ENCODE measurements at places on chromosomes 13 and 19.

DNA sequence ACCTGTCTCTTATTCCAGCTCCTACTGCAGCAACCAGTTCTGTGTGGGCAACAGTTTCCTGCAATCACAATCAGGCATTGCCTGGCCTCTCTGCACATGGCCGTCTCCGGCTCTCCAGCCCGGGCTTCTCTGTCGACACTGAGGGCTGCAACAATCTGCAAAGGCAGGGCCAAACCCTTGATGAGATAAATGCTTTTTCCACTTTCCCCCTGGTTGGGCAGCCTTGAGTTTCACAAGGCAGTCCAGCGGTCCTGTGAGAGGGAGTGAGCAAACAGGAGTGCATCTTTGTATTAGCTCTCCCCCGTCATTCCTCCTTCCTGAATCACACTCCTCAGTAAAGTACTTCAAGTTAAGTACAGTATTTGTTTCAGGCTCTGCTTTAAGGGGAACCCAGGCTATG lies 40.7 kb upstream of the VWA8 start:
- DNase-seq: peak; percentile 73

- DNase-seq: peak; percentile 48
These were observed 32.2 kb downstream of the GP6 start for GRCh38 chr19:55005684-55006488.

- no peak for DNase-seq
These were observed 179.1 kb upstream of the MIR17HG start for GRCh38 chr13:91168386-91168711.

- DNase-seq: peak; percentile 66
These were observed 325.4 kb upstream of the TSHZ3 start for GRCh38 chr19:31674503-31675192.

- DNase-seq: no peak
These were observed 34.7 kb downstream of the PHF11 start for GRCh38 chr13:49530457-49530856.

GRCh38 chr13:66353664-66354063 lies 876.5 kb downstream of the PCDH9 start:
- peak; percentile 41 for DNase-seq

- DNase-seq: peak; percentile 22
These were observed 20.8 kb downstream of the NOVA2 start for GRCh38 chr19:45952686-45953505.

DNA sequence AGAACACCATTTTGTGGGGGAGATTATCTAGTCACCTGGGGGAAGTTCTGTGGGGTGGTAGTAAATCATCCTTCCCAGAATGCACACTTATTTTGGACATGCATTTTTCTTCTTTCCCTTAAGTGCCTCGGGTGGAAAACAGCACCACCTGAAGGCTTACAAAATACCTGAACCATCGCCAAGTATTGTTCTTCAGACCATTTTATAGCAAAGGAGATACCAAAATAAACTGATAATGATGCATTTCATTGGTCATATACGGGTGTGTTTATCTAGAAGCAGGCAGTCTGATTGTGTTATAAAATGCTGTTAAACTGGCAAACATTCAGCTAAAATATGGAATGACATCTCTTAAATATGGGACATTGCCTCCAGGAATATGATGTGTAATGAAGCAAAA lies 1034.7 kb downstream of the SLITRK1 start:
- no peak for DNase-seq

DNA sequence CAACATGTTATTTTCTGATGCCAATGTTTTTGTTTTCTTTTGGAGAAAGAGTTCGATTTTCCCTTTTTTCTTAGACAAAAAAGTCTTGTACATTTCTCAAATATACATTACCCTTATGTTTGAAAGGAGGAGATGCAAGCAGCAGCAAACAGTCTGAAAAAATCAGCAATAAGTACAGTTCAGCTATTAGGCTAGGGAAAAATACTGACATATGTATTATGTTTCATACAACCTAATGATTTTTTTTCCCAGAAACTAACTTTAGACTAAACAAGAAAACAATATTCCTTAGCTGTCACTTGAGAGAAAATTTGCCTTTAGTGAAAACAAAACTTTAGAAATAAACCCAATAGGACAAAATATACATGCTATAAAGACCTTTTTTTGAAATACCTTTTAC lies 1223.5 kb downstream of the SLITRK1 start:
- DNase-seq: no peak

DNA sequence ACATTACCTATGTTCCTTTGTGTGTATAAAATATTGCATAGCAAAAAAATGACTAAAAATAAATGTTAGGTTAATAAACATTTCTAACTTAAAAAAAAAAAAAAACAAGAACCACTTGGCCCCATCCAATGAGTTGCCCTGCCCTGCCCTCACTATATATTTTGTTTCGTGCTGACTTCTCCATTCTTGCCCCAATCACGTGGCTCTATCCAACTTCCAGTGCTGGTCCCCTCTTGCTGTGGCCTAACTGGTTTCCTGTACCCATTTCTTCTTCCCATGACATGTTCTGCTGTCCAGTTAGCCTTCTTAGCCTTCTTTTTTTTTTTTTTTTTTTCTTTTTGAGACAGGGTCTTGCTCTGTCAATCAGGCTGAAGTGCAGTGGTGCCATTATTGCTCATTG lies 151.6 kb downstream of the FOXO1 start:
- no peak for DNase-seq

- DNase-seq: peak; percentile 99
These were observed 1.2 kb upstream of the GPX4 start for GRCh38 chr19:1102407-1103131.

- DNase-seq: no peak
These were observed 18.5 kb upstream of the VSTM2B start for GRCh38 chr19:29507081-29507860.

DNA sequence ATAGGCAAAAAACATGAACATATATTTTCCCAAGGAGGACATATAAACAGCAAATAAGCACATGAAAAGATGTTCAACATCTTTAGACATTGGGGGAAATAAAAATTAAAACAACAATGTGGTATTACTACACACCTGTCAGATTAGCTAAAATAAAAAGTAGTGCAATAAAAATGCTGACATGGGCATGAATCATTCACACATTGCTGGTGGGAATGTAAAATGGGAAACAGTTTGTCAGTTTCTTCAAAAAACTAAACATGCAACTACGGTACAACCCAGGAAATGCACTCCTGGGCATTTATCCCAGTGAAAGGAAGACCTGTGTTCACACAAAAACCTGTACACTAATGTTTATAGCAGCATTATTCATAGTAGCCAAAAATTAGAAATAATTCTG lies 5.3 kb upstream of the SUCLA2 start:
- DNase-seq: no peak

- DNase-seq: no peak
These were observed 130.1 kb downstream of the ZDHHC20 start for GRCh38 chr13:21328836-21329477.

GRCh38 chr19:10503002-10503789 lies at the start of gene KEAP1:
Gene KEAP1 (minus strand): TSS chr19:10503356. CDS start chr19:10500033, 3,323 bp downstream.
- peak; percentile 35 for DNase-seq

DNA sequence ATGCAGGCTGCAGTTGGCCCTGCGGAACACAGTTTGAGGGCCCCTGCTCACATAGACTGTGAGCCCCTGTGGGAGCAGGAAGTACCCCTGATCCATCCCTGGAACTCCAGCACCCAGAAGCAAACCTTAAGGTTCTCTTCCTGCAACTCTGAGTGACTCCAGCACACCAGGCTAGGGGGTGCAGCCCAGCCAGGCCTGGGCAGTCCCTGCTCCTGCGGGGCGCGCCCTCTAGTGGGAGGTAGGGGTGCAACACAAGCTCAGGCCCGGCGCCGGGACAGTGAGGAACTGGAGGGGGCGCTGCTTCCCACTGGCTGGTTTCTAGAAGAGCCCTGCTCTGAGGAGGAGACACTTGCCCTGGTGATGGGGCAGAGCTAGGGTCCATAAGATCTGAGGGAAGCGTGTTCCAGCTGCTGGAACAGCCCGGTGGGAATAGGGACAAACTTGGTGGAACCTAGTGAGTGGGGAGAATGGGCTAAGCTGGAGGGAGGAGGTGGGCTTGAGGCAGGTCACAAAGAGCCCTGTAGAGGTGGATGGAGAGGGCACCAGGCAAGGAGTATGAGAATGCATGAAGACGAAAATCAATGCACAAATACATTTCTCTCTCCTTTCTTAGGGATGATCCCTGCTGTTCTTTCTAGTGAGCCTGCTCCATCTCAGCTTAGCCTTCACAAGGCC lies 5.0 kb downstream of the ZSCAN5A start:
- DNase-seq: peak; percentile 9

- DNase-seq: no peak
These were observed 25.7 kb downstream of the CEBPG start for GRCh38 chr19:33399081-33399744.

DNA sequence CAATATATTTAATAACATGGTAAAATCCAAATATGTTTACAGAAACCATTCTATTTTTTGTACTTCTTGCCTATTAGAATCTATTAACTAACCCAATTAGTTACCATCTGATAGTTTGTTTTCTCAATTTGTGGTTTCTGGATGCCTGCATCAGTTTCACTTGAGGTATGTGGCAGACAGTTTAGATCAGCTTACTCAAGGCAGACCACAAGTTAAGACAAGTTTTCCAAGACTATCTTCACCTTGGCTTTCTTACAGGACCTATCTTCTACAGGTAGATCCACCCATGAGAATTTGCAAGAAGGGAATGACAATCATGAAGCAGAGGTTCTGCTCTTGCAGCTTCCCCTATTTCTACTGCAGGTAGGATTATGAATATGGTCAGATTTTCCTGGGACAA lies 458.6 kb downstream of the DACH1 start:
- DNase-seq: no peak

GRCh38 chr13:98771838-98772611 lies 19.6 kb upstream of the SLC15A1 start:
- DNase-seq: no peak

DNA sequence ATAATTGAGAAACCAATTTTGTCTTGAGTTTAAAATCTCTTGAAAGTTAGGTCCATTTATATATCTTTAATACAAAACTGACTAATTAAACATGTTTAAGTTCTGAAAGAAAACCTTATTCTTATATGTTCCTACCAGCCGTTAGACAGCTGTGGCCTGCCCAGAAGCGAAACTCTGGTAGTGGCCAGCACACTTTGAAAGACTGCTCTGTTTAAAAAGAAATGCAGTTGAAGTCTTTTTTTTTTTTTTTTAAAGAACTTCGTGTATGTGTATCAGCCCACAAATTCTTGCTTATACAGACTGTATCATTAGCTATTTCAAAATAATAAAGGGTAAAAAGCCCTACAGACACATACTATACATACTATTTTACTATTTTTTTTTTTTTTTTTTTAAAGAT lies 34.0 kb downstream of the KCTD4 start:
- no peak for DNase-seq

- no peak for DNase-seq
These were observed 56.5 kb downstream of the VAV1 start for GRCh38 chr19:6828698-6829633.

DNA sequence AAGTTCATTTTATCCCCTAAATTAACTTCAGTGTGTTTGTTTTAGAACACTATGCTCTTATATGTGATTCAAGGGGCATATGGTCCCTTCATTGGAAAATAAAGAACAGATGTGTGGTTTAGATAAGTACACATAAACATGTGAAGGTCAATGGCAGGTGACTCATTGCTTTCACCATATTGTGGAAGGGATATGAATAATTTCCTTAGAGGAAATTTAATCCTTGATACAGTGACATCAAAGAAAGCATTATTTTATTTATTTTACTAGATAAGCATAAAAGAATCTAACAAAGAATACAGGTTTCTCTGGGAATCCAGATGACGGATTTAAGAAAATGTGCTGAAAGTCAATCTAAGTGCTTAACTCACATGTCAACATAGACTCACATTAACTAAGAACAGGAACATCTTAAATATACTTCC lies 373.5 kb downstream of the KCTD12 start:
- DNase-seq: peak; percentile 97

- DNase-seq: peak; percentile 93
These were observed 44.5 kb downstream of the ACTN4 start for GRCh38 chr19:38691938-38692457.

- no peak for DNase-seq
These were observed 94.6 kb upstream of the DIAPH3 start for GRCh38 chr13:60258349-60258748.

GRCh38 chr19:29439021-29439420 lies 86.8 kb upstream of the VSTM2B start:
- no peak for DNase-seq

GRCh38 chr13:98221234-98221633 lies 44.2 kb upstream of the RNF113B start:
- DNase-seq: no peak

GRCh38 chr13:47508527-47509228 lies 492.4 kb downstream of the SUCLA2 start:
- DNase-seq: no peak

GRCh38 chr13:74210693-74211393 lies 76.6 kb upstream of the KLF12 start:
- peak; percentile 94 for DNase-seq

GRCh38 chr13:43478211-43478610 lies 308.6 kb downstream of the ENOX1 start:
- DNase-seq: no peak

- no peak for DNase-seq
These were observed 65.5 kb downstream of the TBC1D4 start for GRCh38 chr13:75416327-75417011.

DNA sequence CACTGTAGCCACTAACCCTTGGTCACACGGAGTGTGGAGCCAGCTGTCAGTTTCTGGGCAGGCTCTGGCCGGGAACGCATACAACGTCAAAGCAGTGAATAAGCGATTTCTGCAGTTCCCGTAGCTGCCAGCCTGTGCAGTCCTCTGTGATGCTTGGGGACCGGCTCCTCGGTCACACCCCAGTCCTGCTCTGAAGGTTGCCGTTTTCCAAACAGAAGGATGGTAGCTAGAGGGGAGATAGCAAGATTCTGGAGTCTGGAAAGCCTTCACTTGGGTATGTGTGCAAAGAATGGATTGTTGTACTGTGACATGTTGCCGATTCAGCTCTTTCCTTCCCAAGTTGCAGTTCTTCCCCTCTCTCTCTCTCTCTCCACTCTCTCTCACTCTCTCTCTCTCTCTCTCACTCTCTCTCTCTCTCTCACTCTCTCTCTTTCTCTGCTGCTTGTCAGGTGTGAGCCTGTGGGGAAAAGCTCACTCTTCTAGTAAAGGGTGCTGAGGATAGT lies 38.7 kb upstream of the C1QTNF9 start:
- DNase-seq: peak; percentile 61

GRCh38 chr13:44044547-44045179 lies 165.0 kb downstream of the LACC1 start:
- peak; percentile 61 for DNase-seq

DNA sequence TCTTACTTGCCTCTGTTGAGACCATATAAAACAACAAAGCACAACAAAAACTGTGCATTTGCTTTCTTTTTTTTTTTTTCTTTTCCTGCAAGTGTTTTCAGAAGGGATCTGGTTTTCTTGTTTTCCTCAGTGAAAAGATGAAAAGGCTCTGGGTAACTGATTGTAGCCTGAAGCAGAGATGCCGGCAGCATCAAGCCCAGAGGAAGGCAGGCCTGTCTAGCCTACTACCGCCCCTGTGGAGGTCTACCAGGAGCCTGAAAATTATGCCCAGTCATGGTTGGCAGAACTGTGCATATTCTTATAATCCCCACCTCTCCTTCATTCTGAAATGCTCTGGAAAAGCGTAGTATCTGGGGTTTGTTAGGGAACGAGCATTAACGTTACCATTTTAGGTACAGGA lies 32.6 kb upstream of the MEDAG start:
- DNase-seq: peak; percentile 26

- DNase-seq: peak; percentile 99
These were observed 1092.3 kb downstream of the EFNB2 start for GRCh38 chr13:105442949-105443699.

- DNase-seq: no peak
These were observed 17.8 kb downstream of the LMTK3 start for GRCh38 chr19:48493718-48494401.
